CD4-positive, alpha-beta T cell (primary cell): ENCODE measurements at places on chromosomes 11 and 22.

- DNase-seq: no peak
These were observed 87.2 kb upstream of the CADM1 start for GRCh38 chr11:115591380-115591779.

DNA sequence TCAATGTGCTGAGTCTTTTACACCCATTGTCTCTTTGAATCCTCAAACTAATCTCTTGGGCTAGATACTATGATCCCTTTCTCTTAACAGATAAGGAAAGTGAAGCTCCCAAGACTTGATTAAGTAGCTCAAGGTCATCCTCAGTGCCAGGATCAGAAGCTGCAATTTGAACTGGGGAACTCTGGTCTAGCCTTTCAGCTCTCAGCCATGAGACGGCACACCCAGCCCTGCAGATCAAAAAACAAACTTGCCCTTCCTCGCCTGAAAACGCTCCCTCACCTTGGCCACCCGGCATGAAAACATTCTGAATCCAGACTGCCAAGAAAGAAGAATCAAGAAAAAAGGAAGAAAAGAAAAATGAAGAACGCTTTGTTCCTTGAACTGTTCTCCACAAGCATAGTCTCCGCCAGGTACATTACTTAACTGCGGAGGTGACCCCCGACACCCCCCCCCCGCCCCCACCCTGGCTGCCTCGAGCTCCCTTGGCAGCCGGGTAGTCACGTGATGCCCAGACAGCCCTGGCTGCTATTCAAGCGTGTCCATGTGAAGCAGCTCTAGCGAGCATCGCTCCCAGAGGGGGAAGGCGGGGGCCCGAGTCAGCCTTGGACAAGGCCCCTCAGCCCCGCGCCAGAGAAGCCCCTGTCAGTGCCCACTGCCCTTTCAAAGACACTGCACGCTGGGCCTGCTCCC, 451.2 kb downstream of the MIAT start:
- DNase-seq: no peak

DNA sequence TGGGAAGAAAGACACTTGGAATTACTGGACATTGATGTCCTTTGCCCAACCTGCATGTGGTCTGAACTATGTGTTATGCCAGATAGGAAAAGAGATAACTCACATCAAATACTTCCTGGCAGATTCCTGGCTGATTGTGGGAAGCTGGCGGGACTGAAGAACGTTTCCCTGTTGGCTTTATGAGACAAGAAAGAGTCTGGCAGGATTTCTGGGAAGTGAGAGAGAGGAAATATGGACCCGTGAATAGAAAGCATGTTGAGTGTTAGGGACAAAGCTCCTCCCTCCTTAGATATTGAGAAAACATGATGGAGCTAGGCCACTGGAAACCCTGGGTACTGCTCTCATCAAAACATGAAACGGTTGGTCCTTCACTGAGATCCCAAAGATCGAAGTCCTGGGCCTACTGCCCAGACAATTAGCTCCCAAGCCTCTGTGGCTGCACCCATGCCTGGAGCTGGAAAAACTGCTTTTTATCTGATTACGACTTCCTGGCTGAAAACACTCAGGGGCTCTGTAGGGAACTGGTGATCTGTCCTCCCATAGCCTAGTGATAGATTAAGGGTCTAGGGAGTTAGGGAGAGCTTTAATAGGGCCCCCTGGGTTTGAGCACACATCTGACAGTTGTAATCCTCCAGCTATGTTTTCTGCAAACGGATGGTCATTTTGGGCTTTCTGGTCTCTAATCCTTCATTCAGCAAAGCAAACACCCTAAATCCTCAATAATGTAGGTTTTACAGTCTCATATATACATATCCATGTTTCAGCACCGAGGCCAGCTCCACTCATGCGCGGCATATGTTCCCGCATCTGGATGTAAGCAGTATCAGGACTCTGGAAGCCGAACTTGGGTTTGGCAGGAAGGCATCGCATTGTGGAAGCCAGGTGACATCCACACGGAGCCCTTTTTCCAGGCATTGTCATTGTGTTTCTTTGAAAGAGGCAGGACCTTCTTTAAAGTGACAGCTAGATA, 6.1 kb upstream of the B3GAT1 start:
- DNase-seq: no peak

DNA sequence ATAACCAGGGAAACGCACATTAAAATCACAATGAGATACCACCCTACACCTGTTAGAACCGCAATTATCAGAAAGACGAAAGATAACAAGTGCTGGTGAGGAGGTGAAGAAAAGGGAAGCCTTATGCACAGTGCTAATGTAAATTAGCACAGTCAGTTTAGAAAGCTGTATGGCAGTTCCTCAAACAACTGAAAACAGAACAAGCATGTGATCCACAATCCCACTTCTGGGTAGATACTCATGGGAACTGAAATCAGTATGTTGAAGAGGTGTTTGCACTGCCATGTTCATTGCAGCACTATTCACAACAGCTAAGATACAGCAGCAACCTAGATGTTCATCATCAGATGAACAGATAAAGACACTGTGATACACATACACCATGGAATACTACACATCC, 75.0 kb upstream of the CCND1 start:
- no peak for DNase-seq

DNA sequence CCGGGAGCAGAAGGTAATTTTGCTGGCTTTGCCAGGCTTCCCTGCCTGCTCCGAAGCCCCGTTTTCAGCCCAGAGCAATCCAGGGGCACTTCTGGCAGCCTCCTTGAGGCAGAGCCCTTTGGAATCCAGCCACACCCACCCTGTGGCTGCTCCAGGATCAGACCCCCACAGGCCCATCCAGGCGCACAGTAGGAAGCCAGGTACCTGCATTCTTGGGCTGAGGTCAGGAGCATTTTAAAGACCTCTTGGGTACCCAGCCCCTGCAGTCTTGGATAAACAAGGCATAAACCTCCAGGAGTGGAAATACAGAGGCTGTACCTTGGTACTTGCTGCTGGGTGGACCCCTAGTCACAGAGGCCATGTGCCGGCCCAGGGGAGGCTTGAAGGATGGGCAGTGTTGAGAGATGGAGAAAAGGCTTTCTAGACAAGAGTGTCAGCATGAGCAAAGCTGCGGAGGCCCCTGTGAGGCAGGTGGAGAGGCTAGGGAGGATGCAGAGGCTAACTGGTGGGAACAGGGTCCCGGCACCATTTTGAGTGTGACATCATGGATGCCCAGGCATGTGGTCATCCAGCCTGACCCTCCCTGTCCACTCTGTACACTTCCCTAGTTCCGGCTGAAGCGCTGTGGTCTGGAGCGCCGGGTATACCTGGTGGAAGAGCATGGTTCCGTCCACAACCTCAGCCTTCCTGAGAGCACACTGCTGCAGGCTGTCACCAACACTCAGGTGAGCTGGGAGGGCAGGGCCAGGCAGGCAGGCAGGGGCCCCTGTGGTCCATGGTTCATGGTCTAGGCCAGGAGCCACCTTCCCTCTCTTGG, 3.9 kb downstream of the MUS81 start:
- DNase-seq: no peak

GRCh38 chr11:92789761-92790160, 179.7 kb upstream of the MTNR1B start:
- DNase-seq: no peak
